ENCODE measurements at places on chromosomes 5 and 9. TPM values are rescaled to one million over a fixed set of nuclear protein-coding genes. Genes with fewer than 3 reads are reported as not detected.

- DNase-seq, result no peak
These were observed 2.1 kb downstream of the SAXO1 start for GRCh38 chr9:19030899-19031298.

DNA sequence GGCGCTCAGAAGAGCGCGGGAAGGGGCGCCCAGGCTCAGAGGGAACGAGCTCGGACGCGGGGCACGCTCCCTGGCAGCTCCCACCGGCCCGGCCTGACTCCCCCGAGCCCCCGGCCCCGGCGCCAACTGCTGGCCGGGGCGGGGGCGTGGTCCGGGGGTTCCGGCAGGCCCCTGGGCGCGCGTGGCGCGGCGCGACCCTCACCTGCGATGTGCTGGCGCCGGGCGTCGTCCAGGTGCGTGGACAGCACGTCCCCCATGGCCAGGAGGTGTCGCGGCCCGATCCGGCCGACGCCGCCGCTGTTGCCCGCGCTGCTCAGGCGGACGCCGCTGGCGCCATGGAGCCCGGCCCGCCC lies 43.5 kb upstream of the STXBP1 start:
- no peak for DNase-seq

DNA sequence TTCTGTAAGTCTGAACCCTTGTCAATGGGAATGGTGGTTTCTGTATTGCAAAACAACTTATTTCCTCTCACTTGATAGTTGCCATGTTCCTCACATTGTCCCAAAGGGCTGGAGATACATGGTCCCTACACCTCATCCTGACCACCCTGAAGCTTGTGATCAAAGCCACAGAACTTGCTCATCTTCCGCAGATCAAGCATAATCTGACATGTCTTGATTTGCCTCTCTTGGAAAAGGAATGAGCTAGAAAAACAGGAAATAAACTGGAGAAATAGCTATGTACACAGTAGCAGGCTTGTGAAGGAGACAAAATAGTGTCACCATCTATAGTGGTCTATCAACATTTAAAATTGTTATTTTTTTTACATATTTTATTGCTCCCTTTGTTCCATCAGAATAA lies 871.9 kb upstream of the C9orf72 start:
- no peak for DNase-seq

DNA sequence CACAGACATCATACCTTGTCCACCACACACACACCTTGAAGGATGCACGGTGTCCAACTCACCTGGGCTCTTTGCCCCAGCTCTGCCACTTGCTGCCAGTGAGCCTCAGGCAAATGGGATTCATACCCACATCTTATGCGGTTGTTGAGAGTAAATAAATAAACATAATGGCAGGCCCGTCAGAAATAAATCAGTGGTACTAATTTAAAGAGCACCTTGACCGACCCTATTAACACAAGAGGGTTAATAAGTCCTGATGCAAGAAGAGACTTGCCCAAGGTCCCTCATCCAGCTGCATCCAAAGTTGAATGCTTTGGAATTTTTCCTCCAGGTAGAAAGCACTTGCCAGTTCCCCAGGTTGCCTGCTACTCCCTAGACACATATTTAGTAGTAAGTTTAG lies 11.6 kb upstream of the AKNA start:
- DNase-seq, result peak; percentile 10

GRCh38 chr5:37208883-37209797 lies 40.0 kb downstream of the CPLANE1 start:
- peak; percentile 67 for DNase-seq

GRCh38 chr5:81750308-81751008 lies 439 bp downstream of the SSBP2 start:
- DNase-seq, result no peak

DNA sequence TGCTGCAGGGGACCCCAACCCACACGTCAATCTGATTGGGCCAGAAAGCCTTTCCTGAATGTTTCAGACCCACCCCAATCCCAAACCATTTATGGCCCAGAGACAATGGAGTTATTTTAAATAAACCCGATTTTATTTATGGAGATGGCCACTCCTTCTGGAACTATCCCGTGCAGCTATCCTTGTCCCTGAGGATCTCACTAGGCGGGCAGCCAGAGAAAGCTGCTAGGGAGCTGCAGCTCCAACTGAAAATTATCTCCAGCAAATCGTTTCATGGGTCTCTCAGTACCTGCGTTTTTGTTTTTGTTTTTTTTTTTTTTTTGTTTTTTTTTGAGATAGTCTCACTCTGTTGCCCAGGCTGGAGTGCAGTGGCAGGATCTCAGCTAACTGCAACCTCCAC lies 23.0 kb downstream of the C1QTNF2 start:
- no peak for DNase-seq

DNA sequence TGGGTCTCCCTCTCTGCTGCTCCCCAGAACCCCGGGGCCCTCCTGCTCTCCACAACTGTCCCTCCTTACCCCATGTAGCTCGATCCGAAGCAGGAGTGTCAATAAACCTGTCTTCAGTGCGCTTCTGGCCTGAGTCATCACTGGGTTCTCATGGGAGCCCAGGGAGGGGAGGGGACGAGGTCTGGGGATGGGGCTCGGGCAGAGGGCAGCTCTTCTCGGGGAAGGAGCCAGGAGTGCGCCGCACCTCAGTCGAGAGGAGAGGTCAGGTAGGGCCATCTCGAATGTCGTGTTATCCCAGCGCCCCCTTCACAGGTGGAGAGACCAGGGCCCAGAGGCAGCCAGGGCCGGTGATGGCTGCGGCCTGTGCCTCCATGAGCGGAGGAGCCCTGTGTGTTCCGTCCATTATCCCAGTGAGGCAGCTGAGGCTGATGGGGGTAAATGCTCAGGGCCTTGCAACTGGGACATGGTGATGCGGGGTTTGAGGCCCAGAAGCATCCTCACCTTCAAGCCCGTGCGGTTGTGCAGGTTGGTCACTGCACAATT lies 52.1 kb downstream of the LRSAM1 start:
- DNase-seq, result no peak

DNA sequence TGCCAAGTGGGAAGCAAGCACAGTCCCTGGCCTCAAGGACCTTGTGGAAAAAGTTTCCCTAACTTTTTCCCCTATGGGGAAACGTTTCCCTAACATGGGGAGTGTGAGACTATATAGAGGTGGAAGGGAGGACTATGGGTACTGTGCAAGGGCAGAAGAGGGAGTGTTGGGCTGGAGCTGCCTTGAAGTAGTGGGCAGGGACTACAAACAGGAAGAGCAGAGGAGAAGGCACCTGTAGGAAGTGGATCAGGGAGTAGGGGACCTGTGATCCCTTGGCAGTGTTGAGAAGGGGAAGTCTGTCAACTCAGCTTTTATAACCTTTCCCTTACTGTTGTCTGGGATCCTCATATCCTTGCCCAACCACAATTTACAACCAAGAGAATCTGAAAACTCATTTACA lies 1.4 kb downstream of the CMYA5 start:
- DNase-seq, result no peak

- DNase-seq, result no peak
These were observed 47.4 kb downstream of the P4HA2 start for GRCh38 chr5:132180134-132180745.

DNA sequence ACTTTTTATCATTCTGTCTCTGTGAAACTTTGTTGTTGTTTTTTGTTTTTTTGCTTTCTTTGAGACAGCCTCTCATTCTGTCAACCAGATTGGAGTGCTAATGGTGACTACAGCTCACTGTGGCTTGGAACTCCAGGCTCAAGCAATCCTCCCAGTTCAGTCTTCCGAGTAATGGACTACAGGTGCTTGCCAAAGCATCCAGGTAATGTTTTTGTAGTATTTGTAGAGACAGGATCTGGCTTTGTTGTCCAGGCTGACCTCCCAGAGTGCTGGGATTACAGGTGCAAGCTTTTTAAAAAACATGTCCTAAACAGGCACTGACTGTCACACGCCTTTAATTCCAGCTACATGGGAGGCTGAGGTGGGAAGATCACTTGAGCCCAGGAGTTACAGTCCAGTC lies 235.1 kb downstream of the MEF2C start:
- no peak for DNase-seq

DNA sequence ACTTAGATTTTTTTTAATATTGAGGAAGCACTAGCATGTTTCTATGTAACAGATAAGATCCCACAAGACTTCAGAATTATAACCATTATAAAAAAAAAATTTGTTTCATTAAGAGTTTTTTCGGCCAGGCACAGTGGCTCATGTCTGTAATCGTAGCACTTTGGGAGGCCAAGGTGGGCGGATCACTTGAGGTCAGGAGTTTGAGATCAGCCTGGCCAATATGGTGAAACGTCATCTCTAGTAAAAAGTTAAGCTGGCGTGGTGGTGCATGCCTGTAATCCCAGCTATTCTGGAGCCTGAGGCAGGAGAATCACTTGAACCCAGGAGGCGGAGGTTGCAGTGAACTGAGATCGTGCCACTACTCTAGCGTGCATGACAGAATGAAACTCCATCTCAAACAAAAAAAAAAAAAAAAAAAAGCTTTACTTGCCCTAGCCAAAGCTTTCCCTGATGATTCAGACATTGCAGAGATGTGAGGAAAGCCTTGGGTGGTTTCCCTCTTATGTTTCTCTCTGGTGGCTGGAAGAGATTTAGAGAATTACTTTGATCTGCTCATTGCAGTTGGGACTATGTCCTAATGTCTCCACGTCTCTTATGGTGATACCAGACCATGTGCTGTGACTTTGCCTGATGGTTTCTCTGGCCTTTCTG lies 65.4 kb downstream of the EGFLAM start:
- DNase-seq, result no peak

DNA sequence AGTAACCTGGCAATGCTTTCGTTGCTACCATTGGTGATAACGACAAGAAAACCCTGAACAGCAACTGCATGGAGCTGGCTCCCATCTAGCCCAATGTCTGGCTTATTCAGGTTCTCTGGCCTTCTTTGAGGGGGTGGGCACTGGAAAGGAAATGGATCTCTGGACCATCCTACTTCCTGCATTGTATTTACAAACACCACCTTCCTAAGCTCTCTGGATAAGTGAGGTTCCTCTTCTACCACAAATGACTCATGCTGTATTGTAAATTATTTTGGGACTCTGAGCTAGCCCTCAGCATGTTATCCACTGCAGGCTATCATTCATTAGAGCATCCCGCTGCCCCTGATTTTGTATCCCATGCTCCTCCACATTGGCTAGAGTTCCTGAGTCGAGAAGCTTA lies 136.9 kb upstream of the KLF9 start:
- DNase-seq, result no peak

DNA sequence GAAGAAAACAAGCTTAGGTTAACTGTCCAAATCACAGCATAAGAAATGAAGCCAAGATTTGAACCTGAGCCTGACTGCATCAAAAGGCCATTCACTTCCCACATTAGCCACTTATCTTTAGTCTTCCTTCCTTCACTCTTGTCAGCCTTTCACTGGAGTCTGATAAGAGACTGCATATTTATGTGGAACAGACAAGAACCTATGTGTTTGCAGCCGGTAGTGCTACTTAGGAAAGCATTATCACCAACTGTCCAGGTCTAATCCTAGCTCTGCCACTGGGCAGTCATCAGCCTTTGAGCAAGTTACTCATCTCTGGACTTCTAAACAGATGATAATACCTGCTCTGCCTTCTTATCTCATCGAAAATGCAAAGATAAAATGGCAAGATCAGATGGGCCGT lies 12.1 kb upstream of the ATP6V0E1 start:
- no peak for DNase-seq

- no peak for DNase-seq
These were observed 13.0 kb upstream of the CYFIP2 start for GRCh38 chr5:157252711-157253465.

DNA sequence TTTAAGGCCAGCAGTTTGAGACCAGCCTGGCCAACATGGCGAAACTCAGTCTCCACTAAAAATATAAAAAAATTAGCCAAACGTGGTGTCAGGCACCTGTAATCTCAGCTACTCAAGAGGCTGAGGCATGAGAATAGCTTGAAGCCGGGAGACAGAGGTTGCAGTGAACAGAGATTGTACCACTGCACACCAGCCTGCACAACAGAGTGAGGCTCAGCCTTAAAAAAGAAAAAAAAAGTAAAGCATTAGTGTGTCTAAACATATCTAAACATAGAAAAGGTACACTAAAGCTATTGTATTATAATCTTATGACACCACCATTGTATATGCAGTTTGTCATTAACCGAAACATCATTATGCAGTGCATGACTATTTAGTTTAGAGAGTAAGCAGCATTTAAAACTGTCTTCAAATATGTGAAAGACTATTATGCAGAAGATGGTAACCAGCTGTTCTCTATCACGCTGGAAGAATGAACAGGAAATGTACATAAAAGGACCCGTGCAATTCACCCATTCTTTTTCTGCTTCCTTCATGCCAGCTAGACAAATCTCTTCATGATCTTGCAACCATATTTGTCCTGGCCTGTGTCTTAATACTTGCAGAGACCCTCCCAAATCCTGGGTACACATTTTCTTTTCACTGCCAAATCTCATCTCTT lies 58.6 kb downstream of the ITGA1 start:
- no peak for DNase-seq

- no peak for DNase-seq
These were observed 9.1 kb upstream of the DNAJC25 start for GRCh38 chr9:111621895-111622480.

- DNase-seq, result no peak
These were observed 114.0 kb upstream of the MTAP start for GRCh38 chr9:21688108-21689102.

DNA sequence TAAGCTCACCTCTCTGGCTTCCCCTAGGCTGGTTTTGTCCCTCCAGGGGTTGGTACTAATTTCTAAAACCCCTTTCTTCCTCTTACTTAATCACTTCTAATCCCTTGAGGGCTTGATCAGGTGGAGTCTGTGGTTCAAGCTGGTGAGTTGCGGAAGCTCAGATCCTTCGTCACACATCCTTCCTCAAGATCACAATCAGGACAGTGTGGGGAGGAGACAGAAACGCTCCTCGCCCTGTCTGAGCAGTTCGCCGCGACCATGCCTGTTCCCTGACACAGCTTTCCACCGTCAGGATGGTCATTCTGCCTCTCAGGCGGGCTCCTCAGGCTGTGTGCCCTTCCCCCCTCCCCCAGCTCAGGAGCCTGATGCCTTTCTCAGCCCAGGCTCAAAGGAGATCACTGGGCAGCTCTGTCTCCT lies 24.3 kb downstream of the CPLX2 start:
- no peak for DNase-seq

GRCh38 chr9:3916984-3917383 lies 382.9 kb downstream of the GLIS3 start:
- DNase-seq, result no peak

- no peak for DNase-seq
These were observed 80.1 kb downstream of the NLN start for GRCh38 chr5:65802080-65802479.

DNA sequence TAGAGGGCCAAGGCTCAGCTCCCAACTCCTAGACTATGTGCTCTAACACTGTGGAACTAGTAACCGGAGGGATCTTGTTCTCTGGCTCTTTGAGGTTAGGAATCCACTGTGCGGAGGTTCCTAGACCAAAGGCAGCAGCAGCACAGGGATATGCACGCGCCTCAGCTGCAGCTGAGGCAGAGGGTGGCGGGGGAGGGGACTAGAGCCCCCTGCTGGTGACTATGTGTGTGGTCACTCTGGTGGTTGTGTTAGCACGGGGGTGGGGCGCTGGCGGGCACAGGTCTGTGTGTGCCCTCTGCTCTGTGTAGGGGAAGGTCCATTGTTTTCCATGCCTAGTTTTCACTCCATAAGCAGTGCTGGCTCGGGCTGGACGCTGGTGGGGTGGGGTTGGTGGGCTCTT lies 458.0 kb upstream of the IZUMO3 start:
- DNase-seq, result no peak

DTWD2 gene
- polyA plus RNA-seq, result 7.5 TPM

ST8SIA4 gene
- 12.0 TPM for polyA plus RNA-seq

SHC3 gene
- polyA plus RNA-seq, result 15.7 TPM

PCDHGA9 gene
- polyA plus RNA-seq, result 6.0 TPM

DNAH5 gene
- 3.7 TPM for polyA plus RNA-seq

EQTN gene
- polyA plus RNA-seq, result 0.26 TPM

CDX1 gene
- 0.60 TPM for polyA plus RNA-seq

LAMC3 gene
- 14.1 TPM for polyA plus RNA-seq

CDH18 gene
- 1.1 TPM for polyA plus RNA-seq

FEM1C gene
- 22.5 TPM for polyA plus RNA-seq

RASGRF2 gene
- 1.7 TPM for polyA plus RNA-seq

TMOD1 gene
- 1.1 TPM for polyA plus RNA-seq

Measured in left lung (tissue), 14 donors.